ENCODE measurements at places on chromosomes 2 and 18. TPM values are rescaled to one million over a fixed set of nuclear protein-coding genes. Genes with fewer than 3 reads are reported as not detected.

DNA sequence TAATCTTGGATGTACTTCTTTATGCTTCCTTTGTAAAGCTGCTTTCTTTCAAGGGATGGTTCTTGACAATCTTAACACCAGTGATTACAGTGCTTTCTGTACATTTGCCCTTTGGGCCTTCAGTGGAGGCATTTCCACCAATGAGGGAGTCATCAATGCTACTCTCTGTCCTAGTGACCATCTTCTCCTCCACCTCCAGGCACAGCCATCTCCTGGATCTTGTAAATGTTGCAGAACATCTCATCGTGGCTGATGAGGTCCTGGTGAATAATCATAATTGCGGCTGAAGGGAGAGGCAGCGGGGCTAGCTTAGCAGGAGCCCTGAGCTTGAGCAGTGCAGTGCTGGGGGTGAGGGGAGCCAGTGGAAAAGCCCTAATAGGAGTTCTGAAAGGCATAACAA is 32.5 kb downstream of the IDH1 start:
- DNase-seq = no peak

GRCh38 chr18:30406728-30407127 is 635.8 kb downstream of the DSC3 start:
- DNase-seq = no peak

- DNase-seq = no peak
These were observed 194.9 kb downstream of the RIT2 start for GRCh38 chr18:42920621-42921020.

DNA sequence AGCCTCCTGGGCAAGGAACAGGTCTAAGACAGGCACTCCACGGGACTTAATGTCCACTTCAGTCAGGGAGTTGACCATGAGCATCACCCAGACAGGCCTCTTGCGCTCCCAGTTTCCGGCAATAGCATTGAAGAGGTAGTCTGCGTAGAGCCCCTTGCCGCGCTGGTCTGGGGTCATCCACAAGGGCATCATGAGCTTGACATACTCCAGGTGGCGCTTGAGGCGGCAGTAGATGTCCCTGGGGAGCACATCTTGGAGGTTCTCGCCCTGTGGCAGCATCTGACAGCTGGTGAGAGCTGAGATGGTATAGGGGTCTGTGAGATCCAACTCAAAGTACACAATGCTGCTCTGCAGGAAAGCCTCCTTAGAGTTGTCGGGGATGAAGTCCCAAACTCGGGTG is 10.6 kb downstream of the TRABD2A start:
- DNase-seq = no peak

- no peak for DNase-seq
These were observed 3.8 kb upstream of the CHN1 start for GRCh38 chr2:175008801-175009495.

- no peak for DNase-seq
These were observed 73.5 kb upstream of the SPTBN1 start for GRCh38 chr2:54382601-54383000.

- DNase-seq = no peak
These were observed 192.0 kb downstream of the SH3BP4 start for GRCh38 chr2:235143789-235144188.

DNA sequence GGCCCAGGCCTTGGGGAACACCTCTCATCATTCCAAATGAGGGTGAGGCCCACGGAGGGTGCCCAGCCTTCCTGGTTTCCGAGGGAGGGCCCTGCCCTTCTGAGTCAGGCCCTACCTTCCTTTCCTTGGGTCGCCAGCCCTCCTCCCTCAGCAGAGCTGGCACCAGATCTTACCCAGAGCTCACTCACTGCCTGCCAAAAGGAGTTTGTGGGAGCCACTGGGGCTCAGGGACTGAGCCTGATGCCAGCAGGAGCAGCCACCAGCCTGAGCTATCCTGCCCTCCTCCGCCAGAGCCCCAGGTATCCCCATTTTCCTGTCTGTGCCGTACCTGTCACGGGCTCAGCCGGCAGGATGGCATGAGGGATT is 64.1 kb downstream of the NRP2 start:
- peak; percentile 84 for DNase-seq

DNA sequence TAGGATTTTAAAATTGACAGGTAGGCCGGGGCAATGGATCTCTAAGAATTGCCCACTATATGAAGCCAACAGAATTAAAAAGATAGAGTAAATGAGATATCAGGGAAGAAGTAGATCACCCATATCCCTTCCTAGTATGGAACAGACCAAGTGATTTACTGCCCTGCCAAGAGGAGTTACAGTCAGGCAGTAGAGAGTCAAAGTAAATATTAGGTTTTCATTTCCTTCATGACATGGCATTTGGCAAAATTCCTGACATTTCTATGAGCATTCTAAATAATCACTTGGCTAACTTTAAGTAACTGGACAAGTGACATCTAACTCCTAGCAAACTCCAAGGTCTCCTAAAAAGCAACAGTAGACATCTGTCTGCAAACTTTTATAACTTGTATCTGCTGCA is 33.5 kb downstream of the GALNT5 start:
- no peak for DNase-seq

GRCh38 chr18:11561293-11561692 is 48.1 kb upstream of the SLC35G4 start:
- no peak for DNase-seq

DNA sequence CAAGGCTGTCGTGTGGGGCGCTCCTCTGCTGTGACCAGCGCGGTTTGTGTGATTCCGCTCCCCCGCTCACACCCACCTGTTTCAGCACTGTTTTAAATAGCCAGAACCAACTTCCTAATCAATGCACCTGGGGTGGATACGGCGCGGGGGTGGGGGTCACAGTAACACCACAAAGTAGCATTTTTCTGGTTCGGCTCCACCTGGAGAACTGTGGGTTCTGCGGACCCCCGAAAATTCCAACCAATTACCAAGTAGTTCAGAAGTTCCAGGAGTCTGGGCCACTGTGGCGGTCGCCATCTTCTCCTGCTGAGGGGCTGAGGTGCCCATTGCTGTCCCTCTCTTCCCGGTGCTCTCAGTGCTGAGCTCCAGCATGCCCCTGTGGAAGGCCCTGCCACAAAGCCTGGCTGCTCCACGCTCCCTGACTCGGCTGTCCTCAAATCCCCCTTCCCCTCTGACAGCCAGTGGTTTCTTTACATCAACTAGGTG is 79.4 kb downstream of the GFPT1 start:
- DNase-seq = no peak

- DNase-seq = no peak
These were observed 2.0 kb upstream of the ANKRD29 start for GRCh38 chr18:23664674-23665073.

DNA sequence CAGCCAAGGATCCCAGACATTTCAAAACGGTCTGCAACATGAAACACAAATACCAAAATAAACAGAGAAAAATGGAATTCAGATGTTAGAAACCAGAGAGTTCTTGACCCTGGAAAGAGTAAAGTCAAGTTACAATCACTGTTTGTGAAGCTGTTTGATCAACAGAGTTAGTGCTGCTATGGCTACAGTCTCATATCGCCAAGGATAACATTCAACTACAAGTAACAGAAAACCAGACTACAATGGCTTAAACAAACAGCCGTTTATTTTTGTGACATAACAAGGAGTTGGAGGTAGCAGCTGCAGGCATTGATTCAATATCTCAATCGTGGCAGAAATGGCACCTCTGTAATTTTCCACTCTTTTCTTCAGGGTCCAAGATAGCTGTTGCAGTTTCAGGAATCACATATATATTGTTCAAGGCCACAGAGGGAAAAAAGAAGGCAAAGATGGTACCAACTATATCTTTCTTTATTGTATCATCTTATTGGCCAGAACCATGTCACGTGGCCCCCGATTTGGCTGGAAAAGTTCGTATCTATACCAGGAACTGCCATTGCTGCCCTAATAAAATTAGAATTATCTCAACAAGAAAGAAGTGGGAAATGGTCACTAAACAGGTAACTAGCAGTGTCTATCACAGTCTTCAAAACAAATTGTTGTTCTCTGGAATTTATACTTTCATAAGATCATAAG is 17.7 kb upstream of the HNRNPLL start:
- no peak for DNase-seq

GRCh38 chr2:50782543-50782942 is 249.4 kb downstream of the NRXN1 start:
- no peak for DNase-seq

The CCL20 gene
- 39.9 TPM for total RNA-seq

The LYG2 gene
- total RNA-seq = not detected

The RAB6C gene
- not detected for total RNA-seq

The SLC23A3 gene
- total RNA-seq = 4.4 TPM
